ENCODE measurements at places on chromosomes 4 and X.

GRCh38 chr4:168876106-168876505 is 133.9 kb downstream of the CBR4 start:
- no peak for DNase-seq

GRCh38 chr4:153024466-153024865 is 88.3 kb downstream of the FHDC1 start:
- no peak for DNase-seq

DNA sequence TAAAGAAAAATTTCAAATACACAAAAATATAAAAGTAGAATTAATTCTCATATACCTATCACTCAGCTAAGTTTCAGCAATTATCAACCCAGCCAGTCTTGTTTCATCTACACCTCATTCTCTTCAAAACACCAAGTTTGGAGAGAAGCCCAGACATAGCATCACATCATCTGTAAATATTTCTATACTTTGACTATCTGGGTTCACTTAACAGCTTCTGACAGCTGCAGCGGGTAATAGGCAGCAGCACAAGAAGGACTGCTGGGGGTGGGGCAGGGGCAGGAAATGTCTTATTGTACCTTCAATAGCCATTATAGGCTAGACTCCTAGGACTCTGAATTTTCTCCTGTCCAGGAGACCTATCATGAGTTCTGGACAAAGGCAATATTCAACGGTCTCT is 54.1 kb downstream of the PHF8 start:
- DNase-seq: no peak

GRCh38 chrX:72115380-72115779 is 16.3 kb downstream of the RTL5 start:
- no peak for DNase-seq

- DNase-seq: peak; percentile 13
Measured at GRCh38 chrX:111168314-111168713, 72.3 kb downstream of the PAK3 start.

GRCh38 chrX:103417933-103418332 is 41.6 kb downstream of the BEX3 start:
- peak; percentile 45 for DNase-seq

DNA sequence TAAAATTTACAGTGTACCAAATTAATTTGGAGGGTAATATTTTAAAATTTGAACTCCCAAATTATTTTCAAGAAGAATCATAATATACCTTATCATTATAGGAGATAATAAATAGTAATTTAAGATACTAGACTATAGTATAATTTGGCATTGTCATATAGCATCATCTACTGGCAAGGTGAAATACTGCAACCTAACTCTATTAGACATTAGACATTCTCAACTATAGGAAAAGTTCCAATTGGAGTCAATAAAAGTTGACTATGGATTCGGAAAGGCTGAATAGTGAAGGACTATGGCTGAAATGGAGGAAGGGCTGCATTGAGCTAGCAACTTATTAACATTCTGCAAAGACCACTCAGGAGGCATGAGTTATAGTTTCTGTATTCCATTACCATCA is 113.0 kb downstream of the PRDM5 start:
- no peak for DNase-seq

GRCh38 chrX:120426599-120426998 is 42.5 kb downstream of the LAMP2 start:
- peak; percentile 13 for DNase-seq

- DNase-seq: no peak
Measured at GRCh38 chrX:40612511-40612910, 10.7 kb upstream of the MPC1L start.

DNA sequence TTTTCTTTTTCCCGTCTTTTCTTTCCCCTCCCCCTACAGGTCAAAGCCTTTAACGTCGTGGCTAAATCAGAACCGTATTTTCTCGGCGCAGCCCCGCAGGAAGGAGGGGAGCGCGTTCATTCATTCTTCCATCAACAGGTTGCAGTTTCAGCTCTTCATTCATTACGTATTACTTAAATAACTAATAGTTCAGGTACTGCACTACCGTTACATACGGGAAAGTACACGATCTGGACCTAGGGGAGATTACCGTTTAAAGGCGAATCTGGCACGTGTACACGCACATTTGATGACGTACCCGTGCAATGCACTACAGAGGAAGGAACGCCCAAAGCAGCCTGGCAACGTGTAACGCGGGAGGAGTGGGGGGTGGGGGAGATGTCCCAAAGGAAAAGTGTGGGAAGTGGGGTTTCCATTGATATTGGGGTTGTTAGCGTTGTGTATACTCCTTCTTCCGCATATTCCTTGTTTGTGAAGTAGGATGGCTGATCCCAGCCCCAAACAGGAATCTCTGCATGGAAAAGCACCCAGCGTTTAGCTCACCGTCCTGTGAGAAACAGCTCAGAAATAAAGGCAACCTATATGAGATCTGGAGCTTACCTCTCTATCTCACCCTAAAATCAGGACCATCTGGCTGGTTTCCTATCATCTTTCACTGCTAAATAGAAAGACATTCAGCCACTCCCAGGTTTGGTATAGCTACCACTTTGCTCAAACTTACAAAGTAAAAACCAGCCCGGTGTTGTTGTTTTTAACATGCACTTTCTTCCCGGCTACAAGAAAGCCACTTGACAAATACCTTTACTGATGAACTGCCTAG is 585 bp upstream of the SEC24D start:
- peak; percentile 93 for DNase-seq

DNA sequence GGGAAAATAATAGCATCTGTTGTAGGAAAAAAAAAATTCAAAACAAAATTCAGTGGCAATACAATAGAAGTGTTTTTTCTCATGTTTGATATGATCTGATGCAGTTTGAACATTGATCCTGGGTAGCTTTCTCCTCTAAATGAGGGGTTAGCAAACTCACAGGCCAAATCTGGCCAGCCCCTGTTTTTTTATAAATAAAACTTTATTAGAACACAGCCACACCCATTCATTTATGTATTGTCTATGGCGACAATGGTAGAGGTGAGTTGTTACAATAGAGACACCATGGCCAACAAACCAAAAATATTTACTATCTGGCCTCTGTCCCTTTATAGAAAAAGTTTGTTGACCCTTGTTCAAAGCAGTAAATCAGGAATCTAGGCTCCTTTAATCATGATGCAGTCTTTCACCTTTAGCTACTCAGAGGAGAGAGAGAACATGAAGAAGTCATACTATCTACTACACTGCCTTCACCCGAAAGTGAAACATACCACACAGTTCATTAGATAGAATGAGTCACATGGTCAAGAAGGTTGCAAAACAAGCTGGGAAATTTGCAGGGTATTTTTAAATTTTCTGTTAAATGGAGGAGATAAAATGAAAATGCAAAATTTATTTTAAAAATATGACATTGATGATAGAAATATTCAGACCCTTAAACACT is 186.6 kb upstream of the MAOA start:
- DNase-seq: no peak

- DNase-seq: no peak
Measured at GRCh38 chrX:153884590-153884989, 1.4 kb downstream of the L1CAM start.

- DNase-seq: no peak
Measured at GRCh38 chr4:1685235-1686150, 1.4 kb upstream of the FAM53A start.

GRCh38 chr4:155062948-155063347 is 145.5 kb upstream of the NPY2R start:
- DNase-seq: no peak

- no peak for DNase-seq
Measured at GRCh38 chr4:94852616-94853015, 94.9 kb downstream of the BMPR1B start.

GRCh38 chr4:22877486-22878052 is 184.8 kb downstream of the GBA3 start:
- no peak for DNase-seq

- DNase-seq: no peak
Measured at GRCh38 chr4:34464196-34464595, 1780.1 kb downstream of the ARAP2 start.

DNA sequence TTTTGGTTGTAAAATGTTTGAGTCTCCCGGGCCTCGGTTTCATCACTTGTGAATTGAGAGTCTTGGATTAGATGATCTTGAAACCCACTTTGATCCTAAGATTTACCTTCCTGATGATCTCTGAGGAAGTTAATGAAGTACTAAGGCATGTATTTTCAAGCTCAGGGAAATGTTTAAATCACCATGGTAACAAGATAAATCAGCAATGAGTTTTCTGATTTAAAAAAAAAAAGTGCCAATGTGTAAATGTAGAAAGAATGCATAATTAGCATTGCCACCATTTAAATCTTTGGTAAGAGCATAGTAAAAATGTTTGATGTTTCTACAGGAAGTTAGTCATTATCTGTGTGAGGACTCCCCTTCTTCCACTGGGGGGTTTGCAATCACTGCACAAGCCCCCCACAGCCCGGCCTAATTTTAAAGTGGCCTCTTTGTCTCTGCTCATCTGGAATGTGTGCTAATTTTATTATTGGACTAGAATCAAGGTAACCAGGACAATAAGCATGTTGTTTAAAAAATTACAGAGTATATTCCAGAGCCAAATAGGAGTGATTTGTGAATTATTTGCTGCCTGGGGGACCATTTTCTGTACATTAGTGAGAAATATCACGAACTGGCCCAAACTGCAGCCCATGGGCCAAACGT is 93.6 kb downstream of the SLC34A2 start:
- no peak for DNase-seq

DNA sequence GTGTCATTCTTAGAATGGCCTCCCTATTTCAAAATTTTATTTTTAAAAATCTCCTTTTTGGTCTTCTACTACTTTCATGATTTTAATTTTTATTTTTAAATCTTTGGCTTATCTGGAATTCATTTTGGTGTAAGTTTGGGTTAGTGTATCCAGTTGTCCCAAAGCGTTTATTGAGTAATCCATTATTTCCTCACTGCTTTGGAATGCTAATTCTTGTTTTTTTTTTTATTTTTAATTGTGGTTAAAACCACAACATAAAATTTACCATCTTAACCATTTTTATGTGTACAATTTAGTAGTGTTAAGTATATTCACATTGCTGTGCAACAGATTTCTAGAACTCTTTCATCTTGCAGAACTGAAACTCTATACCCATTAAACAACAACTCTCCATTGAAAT is 8.7 kb downstream of the CITED1 start:
- DNase-seq: peak; percentile 28

DNA sequence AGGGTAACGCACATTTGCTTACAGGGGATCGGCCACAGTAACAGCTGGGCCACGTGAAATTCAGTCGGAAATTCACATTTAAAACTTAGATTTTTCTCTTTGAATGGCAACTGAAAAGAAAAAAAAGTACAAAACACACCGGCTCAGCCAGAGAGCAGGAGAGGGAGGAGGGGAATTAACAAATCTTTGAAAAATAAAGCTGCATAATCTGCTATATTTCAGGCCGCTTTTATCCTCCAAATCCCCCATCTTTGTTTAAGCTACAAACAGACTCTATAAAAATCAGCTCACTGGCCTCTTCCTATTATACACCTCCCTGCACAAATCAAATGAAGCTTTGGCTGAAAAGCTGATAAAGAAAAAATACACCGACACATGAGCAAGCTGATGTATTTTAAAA is 169.1 kb downstream of the LDB2 start:
- no peak for DNase-seq

DNA sequence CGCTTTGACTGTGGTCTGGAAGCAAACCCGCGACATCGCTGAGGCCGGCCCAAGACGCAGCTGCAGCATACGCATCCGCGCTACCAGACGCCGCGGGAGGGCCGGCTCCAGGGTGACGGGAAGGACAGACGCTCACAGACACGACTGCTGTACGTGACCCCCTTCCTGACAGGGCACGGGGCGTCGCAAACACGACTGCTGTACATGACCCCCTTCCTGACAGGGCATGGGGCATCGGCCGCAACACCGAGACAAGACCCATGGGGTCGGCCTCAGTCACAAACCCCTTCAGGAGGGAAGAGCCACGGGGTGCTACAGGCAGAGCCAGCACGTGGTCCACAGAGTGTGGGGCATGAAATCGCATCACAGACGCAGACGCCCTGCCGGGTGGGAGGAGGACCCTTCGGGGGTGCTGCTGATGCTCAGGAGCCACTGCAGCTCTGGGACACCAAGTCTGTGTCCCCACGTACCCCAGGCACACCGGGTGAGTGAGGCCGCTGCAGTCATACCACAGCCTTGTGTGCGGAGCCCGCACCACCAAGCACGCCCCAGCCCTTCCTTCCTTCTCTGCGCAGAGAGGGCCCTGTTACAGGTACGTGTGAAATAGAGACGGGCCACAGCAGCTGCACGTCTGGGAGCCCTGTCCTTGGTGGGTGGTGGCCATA is 38.7 kb upstream of the CPLX1 start:
- DNase-seq: no peak

DNA sequence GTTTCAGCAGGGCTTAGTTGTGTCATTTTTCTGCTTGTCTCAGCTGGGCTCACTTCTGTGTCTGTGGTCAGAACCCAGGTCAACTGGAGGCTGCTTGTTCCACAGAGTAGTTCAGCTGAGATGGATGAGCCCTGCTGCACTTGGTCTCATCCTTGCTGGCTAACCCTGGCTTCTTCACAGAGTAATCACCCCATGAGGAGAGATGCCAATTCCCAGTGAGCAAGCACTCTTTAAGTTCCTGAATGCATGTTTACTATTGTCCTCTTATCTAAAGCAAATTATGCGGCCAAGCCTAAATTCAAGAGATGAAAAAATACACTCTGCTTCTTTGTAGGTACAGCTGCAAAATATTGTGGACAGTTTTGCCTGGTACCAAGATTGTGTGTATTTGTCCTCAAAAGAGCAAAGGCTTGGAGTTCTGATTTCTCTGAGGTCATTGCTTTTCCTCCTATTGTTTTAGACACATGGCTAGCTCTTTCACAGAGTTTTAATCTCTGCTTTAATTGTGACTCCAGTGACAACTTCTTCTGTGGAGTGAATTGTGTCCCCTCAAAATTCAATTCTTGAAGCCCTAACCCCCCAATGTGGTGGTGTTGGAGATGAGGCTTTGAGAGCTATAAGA is 236.6 kb upstream of the ANKRD50 start:
- peak; percentile 80 for DNase-seq

GRCh38 chr4:87209696-87210095 is 10.7 kb downstream of the KLHL8 start:
- peak; percentile 66 for DNase-seq

GRCh38 chr4:99885687-99886086 is 8.5 kb downstream of the LAMTOR3 start:
- DNase-seq: no peak

DNA sequence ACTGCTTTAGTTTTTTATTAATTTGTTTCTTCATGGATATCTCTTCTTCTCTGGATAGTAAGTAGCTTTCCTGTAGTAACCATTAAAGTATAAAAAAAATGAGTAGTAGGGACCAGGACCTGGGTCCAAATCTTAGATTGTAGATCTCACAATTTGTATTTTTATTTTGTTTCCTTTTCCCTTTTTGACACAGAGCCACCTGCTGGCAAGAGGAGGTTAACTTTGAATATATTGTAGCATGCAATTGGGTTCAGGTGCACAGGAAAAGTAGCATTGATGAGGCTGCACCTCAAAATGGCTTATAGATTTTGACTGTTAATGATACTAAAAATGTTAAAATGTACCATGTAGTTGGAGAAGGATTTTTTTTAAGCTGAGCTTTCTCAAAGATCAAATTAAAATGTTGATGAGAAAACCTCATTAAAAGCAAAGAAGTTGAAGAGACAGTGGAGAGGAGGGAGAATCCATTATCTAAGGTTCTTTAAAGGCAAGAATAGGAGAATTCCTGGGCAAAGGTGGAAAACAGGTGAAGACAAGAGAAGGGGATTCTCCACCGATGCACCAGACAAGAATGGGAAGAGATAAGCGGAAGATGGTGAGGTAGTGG is 48.3 kb upstream of the HPGDS start:
- peak; percentile 46 for DNase-seq

- no peak for DNase-seq
Measured at GRCh38 chr4:84224522-84224921, 274.6 kb downstream of the NKX6-1 start.
